ENCODE measurements at places on chromosomes 3 and 15.

DNA sequence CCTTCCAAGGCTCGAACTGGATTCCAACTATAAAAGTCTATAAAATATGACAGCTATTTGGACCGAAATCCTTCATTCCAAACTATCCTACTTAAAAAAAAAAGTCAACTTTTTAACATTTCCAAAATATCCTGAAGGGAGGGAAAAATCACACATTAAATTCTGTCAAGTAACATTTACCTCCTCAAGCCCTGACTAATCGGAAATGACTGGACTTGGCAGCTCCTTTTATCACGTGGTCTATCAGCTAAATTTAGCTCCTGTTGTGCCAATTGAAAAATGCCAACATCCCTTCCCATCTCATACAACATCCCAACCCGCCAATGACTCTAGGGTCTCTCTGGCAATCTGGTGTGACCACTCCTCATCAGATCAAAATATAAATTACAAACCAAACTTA is 297.9 kb downstream of the FHIT start:
- no peak for DNase-seq

DNA sequence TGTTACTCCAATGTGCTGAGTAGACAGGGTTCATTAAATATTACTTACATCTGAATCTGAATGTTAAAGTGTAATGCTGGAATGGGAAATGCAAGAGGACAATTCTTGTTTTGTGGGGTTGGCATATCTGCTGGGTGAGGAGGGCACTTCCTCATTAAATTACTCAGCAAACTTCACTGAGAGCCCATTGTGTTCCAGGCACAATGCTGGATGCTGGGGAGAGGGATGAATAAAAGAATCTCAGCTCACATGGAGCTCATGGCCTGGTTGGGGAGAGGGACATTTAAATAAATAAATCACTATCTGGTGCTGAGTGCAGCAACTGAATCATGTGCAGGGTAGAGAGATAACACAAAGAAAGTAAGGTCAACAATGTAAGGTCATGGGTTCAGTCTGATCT is 199.2 kb upstream of the CFAP20DC start:
- no peak for DNase-seq

- DNase-seq: no peak
These were observed 117.8 kb downstream of the TMEM266 start for GRCh38 chr15:76177491-76178040.

DNA sequence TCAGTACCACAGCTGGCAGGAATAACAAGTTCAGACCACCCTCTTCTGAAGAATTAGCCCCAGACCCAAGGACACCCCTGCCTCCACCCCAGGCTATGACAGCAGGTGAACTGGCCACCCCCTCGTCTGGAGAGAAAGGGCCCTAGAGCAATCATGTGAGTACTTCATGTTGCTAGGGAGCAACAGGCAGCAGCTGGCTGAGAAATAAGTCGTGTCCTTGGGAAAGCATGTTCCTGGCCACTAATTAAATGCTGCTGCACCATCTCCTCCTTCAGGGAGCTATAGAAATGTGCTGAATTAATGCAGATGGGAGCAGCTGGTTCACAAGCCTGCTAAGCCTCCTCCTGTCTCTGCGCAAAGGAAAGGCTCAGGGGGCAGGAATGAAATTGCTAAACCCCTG is 31.5 kb downstream of the MRPS11 start:
- no peak for DNase-seq

DNA sequence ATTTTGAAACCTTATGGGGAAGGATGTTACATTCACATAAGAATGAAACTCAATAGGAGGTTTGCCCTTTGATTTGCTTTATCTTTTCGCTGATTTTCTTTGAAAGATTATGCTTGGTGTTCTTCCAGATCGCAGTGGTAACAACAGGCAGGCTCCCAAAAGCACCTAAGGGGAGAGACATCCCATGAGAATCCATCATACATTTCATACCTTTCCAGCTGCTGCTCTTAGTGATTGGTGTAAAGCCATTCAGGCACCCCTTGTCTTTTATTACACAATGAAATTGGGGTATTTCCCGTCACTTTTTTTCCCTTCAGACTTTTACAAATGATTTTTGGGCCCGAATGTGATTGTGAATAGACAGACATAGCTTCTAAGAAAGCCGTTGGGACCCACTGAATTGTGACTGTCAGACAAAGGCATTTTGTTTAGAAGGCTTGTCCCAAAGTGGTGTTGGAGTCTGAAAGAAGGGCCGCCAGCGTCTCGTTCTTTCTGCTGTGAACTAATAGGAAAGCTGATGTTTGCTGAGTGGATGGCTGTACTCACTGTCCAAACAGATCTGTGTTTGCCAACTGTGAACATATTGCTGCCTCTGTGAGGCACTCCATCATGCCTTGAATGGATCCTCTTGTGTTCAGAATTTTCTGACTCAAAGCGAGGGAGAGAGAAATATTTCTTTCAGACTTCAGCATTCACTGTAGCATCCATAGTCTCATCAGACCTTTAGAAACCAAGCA is 164.3 kb downstream of the FNDC3B start:
- peak; percentile 55 for DNase-seq

GRCh38 chr15:31337352-31338031 is 10.9 kb downstream of the KLF13 start:
- DNase-seq: no peak

- DNase-seq: no peak
These were observed 66.0 kb upstream of the ARL8B start for GRCh38 chr3:5056111-5056391.

- no peak for DNase-seq
These were observed 306.2 kb upstream of the DPPA4 start for GRCh38 chr3:109643590-109643989.

- DNase-seq: no peak
These were observed 63.2 kb upstream of the MNS1 start for GRCh38 chr15:56528136-56528535.

- no peak for DNase-seq
These were observed 140.4 kb upstream of the MBNL1 start for GRCh38 chr3:152128356-152128755.

DNA sequence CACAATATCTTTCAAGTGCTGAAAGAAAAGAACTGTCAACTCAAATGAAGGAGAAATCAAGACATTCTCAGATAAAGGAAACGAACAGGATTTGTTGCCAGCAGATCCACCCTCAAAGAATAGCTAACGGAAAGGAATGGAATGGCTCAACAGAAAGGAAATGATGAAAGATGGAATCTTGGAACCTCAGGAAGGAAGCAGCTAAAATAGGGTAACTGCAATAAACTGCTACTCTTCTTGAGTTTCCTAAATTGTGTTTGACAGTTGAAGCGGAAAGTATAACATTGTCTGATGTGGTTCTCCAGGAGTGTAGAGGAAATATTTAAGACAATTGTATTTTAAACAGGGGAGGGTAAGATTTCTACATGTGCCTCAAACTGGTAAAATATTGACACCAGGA is 22.0 kb downstream of the PRR23E start:
- no peak for DNase-seq

DNA sequence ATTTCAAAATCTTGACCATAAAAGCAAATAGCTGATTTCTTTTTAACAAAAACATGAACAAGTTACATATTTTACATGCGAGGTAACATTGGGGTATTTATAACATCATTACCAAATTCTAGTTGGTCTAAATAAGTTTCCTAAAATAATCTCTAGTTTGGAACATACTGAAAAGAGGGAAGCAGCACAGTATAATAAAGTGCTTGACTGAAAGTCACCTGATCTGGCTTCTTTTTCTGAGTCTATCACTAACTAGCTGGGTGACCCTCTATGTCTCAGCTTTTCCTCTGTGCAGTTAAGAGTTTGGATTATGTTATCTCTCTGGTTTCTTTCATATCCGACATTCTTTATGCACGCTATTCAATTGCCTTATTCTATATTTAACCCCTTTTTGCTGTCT is 19.8 kb upstream of the CNTN4 start:
- DNase-seq: no peak

- DNase-seq: no peak
These were observed 221.9 kb upstream of the TOPAZ1 start for GRCh38 chr3:44019736-44020135.

DNA sequence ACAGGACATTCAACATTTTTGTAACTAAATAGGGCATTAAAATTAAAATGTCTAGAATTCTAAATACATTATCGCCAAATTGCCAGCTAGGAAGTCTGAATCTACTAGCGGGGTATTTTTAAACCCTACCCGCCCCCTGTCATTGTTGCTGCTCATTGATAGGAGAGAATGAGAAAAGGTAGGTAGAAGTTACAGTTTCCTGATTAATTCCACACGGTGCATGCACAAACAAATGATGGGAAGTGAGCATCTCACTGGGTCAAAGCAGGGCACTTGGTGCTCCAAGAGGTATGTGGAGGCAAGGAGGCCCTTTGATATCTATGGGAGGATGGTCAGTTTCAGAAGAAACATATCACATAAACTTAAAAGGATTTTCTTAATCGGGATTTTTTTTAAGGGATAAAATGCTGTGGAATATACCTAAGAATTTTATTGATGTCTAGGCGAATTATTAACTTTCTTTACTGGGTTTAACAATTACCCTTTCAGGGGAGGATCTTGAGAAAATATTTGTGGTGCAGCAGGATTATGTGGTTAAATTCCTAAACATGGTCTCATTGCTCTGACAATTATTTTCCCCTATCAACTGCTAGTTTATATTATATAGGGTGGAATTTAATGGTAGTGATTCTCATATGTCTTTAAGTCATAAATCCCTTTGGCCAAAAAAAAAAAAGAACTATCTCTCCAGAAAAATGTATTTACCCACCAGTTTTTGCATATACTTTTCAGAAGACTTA is 236.0 kb upstream of the GOLGA6L4 start:
- no peak for DNase-seq

DNA sequence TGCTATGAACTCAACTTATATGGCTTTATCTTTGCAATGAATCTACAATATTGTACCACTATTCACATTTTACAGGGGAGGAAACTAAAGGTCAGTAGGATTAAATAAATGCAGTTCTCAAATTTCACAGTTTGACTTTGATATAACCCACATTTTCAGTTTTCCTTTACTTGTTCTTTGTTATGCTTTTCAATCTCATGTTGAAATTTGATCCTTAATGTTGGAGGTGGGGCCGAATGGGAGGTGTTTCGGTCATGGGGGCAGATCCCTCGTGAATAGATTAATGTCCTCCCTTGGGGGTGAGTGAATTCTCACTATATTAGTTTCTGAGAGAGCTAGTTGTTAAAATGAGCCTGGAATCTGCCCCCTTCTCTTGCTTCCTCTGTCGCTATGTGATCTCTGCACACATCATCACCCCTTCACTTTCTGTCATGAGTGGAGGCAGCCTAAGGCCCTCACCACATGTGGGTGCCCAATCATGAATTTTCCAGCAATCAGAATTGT is 44.7 kb downstream of the CD200 start:
- DNase-seq: no peak

- no peak for DNase-seq
These were observed 15.5 kb downstream of the MRPS25 start for GRCh38 chr3:15049584-15049983.

- DNase-seq: no peak
These were observed 21.7 kb downstream of the SH3BP5 start for GRCh38 chr3:15310491-15311370.

DNA sequence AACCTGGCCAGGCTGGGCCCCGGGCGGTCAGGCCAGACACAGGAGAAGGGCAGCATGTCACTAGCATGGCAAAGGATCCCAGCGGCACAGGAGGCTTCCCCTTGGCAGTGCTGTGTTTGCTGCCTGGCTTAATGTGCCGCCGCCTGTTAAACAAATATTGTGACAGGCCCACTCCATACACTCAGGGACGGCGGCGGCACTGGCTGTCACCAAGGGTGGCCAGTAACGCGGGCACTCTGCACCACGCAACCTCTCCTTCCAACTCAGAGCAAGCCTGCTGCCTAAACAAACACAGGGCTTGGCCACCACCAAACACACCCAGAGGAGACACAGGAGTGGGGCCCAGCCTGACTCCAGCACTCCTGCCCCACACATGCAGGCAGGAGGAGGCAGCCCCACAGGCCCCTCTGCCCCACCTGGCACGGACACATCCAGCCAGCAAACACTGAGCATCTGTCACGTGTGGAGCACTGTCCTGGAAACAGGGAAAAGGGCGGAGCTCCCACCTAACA is 48.0 kb downstream of the TPRA1 start:
- DNase-seq: no peak

DNA sequence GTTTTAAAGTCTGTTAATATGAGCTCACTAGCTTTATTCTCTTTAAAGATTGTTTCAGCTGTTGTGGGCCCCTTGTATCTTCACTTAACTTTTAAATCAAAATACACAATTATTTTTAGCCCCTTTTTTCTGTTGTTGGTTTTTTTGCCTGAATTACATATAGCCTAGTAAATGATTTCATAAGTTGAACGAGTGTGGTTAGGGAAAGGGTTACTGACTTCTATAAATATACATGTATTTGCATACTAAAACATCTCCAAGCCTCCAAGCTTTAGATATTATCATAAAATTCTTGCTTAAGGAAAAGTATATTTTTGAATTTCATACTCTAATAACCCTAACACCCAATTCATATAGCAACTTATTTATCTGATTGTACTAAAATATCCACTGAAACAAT is 73.2 kb upstream of the ARL6 start:
- DNase-seq: no peak

- no peak for DNase-seq
These were observed 23.8 kb downstream of the DAG1 start for GRCh38 chr3:49493901-49494300.

- no peak for DNase-seq
These were observed 171.4 kb downstream of the THRB start for GRCh38 chr3:24323272-24323671.

DNA sequence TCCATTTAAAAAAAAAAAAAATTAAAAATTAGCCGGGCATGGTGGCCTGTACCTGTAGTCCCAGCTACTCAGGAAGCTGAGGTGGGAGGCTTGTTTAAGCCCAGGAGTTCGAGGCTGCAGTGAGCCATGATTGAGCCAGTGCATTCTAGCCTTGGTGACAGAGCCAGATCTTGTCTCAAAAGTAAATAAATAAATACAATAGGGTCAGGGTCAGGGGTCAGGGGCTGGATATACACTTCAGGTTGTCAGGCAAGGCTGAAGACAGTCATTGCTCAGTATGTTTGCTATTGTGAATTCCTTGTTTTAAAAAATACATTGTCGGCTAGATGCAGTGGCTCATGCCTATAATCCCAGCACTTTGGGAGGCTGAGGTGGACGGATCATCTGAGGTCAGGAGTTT is 8.1 kb upstream of the TKT start:
- DNase-seq: no peak
